Suppressor macrophage treated with lipopolysaccharide for 1 hour (primary cell): ENCODE measurements at places on chromosomes 1 and 21.

DNA sequence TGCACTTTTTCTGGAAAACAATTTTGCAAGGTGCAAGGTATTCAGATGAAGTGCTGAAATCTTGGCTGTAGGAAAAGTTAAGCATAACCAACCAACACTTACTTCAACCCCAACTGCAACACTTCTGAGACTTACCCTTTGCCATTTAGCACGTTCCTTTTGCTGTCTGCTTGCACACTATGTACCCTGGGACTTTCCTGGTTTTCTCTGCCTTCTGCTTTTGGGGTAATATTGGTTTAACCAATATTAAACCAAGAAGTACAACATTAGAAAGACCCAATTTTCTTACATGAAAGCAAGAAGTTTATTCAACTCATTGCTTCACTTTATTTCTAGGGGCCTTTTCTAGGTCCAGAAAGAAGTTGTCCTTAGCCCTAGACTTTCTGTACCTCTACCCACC is 193.0 kb downstream of the HLX start:
- DNase-seq: peak; percentile 62

DNA sequence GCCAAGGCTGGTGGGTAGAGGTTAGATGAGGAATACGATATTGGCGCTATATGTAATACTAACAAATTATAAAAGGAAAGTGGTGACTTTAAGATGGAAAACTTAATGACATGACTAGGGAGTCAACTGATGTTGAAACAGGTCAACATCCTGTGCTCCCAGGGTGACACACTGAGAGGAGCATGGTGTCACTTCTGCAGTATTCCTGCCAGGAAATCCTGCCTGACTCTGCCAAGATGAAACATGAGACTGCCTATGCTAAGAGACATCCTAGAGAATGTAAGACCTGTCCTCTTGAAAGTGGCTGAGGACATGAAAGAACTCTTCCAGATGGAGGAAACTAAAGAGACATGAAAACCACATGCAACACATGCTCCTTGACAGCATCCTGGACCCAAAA is 65.0 kb upstream of the KCND3 start:
- DNase-seq: no peak

DNA sequence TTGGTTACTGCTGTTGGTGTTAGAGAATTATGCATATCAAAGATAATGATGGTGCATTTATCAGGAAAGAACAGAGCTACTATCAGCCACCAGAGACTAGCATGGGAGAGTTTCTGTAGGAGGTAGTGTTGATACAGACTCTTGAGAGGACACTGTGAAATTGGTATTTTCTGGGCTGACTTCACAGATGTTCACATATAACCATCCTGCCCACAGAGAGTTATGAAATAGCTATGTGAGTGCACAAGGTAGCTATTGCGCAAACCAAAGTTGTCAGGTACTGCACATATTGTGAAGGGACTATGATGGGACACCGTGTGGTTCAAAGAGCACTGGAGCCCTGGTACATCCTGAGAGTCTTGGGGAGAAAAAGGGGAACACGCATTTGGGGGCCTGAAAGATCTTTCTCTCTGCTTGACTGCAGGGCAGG is 1.4 kb upstream of the TLCD4 start:
- no peak for DNase-seq

DNA sequence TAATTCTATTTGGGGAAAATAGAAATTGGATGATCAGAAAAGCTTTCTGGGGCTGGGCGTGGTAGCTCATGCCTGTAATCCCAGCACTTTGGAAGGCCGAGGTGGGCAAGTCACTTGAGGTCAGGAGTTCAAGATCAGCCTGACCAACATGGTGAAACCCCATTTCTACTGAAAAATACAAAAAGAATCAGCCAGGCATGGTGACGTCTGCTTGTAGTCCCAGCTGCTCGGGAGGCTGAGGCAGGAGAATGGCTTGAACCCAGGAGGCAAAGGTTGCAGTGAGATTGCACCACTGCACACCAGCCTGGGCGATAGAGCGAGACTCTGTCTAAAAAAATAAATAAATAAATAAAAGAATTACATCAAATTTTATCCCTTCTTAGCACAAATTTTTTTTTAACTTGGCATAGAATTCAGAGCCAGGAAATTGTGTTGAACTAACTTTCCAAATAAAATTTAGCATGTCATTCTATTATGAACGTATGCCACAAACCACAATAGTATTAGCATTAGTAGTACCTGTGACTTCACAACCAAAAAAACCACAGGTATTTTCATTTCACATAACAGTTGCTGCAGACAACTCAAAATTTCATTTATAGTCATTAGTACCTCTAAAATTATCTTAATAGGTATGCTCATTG is 4.5 kb upstream of the ANKRD13C start:
- DNase-seq: no peak

DNA sequence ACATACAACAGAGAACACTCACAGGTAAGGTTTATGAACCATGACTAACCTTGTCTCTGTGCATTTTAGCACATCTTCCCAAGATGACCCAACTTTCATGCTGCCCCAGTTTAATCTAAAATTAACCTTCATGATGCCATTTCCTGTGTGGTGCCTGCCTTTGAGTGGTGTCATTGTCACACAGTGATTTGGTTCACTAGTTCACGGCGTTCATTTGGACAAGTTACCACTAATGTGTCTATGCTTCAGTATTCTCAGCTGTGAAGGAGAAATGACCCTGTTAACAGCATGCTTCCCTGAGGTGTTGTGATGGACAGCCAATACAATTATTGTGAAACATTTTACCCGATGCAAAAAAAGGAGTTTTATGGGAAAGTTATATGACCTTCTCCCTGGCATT is 693.1 kb downstream of the RWDD3 start:
- DNase-seq: no peak

- no peak for DNase-seq
These were observed 152.0 kb upstream of the ZRANB2 start for GRCh38 chr1:71232786-71233185.

GRCh38 chr21:39094087-39094780 is 89.0 kb downstream of the PSMG1 start:
- peak; percentile 96 for DNase-seq

DNA sequence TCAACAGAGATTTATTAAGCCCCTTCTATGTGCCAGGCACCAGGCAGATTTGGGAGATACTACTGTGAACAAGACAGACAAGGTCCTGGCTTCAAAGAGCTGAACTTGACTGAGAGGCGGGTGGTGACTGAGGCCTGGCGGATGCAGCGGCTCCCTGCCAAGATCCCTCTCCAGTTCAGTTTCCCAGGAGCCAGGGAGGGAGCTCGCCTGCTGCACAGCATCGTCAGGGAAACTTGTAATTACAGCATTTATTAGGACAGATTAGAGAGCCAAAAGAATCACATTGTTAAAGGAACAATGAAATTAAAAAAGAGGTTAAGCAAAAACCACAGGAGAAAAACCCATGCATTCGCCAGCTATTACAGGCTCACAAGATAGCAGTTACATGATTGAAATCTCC is 55.3 kb downstream of the ETS2 start:
- no peak for DNase-seq

GRCh38 chr1:162697140-162697895 is 65.1 kb downstream of the DDR2 start:
- DNase-seq: no peak

GRCh38 chr1:225710804-225711203 is 57.9 kb upstream of the ENAH start:
- no peak for DNase-seq

GRCh38 chr21:45699251-45699942 is 55.9 kb downstream of the PCBP3 start:
- DNase-seq: peak; percentile 19
